Mesenchymal stem cell (in vitro differentiated cells and primary cell): ENCODE measurements at places on chromosomes 4 and X.

DNA sequence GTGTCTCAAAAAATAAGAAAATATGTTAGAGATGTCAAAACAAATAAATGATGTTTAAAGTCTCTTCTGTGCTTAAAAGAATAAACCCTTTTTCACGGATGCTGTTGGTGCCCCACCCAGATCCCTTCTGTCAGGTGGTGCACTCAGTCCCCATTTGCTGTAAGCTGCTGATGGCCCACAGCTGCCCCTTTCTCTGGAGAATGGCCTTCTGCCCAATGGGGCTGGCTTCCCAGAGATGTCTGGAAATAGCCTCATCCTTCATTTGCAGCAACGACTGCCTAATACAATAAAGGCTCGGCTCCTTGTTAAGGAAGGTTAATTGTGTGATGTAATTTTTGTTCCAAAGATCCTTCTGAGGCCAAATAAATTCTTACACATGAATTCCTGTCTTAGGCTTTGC, 31.8 kb downstream of the ETNPPL start:
- no peak for DNase-seq

DNA sequence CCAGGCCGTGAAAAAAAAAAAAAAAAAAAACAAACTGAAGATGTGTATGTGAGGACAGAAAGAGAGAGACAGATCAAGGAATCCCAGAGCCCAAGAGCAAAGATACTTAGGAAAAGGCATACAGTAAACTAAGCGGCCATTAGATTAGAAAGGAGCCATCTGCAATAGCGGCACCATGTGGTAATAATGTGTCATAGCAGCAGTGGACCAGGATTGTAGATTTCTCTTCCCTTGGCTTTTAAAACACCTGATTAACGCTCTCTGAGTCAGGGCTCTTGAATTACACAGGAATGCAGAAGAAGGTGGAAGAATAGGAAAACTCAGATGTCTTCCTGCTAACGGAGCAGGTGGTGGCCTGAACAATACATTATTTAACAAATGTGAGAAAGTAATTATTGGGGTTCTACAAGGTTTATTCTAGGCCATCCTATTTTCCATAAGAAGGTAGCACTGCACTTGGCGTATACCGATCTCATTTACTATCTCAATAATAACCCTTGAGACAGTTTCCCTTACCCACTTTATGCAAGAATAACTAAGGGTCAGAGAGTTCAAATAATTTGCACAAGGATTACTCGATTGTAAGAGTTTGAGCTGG, 182.7 kb downstream of the KCNIP4 start:
- peak; percentile 64 for DNase-seq

GRCh38 chr4:26909369-26909768, 48.7 kb downstream of the STIM2 start:
- DNase-seq: no peak

- DNase-seq: no peak
These were observed 17.7 kb upstream of the N4BP2 start for GRCh38 chr4:40038977-40039376.

DNA sequence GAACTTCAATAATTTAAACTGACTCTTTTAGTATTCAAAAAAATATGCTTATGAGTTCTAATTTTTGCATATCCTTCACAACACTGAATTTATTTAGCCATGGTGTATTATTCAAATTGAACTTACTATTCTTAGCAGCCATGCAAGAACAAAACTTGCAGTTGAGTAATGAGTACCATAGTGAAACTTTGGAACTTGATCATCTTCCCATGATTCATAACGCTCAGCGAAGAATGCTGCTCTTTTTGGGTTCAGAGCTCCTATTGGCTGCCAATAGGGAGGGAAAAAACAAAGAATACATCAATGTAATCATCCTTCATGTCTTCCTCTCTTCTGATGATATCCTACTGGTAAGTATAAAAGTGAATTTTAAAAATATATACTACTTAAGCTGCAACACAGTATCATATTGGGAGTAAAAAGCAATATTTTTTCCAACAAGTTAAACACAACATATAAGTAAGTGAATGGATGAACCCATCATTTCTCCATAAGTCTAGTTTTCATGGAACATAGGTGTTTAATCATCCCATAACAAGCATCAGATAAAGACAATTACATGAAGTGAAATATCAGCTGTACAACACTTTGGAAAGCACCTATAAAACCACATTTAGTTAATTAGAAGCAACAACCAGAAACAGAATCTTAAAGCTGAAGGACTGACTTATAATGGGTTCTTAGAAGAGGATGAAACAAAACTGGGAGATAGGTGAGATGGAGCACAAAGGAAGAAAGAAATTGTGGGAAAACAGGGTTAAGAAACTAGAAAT, 145.2 kb upstream of the MAB21L2 start:
- no peak for DNase-seq

DNA sequence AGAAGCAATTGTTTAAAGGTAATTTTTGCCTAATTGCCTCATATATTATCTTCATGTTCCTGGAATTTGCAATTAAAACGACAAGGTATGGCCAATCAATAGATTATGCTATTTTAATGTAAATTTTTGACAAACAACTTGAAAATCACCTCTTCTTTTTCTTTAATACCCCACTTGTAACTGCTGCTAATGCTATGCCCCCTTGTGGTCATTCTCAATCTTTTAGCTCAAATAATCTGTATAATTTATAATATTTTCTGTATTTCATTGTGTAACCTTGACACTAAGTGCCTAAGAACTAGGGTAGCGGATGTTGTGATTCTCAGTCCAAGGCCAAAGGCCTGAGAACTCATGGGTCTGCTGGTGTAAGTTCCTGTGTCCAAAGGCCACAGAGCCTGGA, 831.7 kb upstream of the POU3F4 start:
- DNase-seq: no peak
